ENCODE measurements at places on chromosomes 16 and 17. TPM values are rescaled to one million over a fixed set of nuclear protein-coding genes. Genes with fewer than 3 reads are reported as not detected.
A peak's percentile ranks its signal among the peaks of the same experiment; 100 is the strongest.

- no peaks in the 10 kb centered on the region for H3K27me3 ChIP-seq
- no peaks in the 10 kb centered on the region for H3K36me3 ChIP-seq
- no peaks in the 10 kb centered on the region for H3K4me1 ChIP-seq
- H3K4me3 ChIP-seq, result no peak overlapping the region
- H3K27ac ChIP-seq, result no peak overlapping the region
Observed at GRCh38 chr17:63113167-63113566, 147.1 kb downstream of the TANC2 start.

GRCh38 chr16:28526201-28527099, 12.3 kb downstream of the NUPR1 start:
- no peaks in the 10 kb centered on the region for H3K36me3 ChIP-seq
- DNase-seq, result no peak
- peak overlapping the region; percentile 80 for H3K27ac ChIP-seq

- H3K4me1 ChIP-seq, result peaks cover 18% of the 10 kb centered on the region
- peak; percentile 51 for DNase-seq
- H3K4me3 ChIP-seq, result no peak overlapping the region
- no peak overlapping the region for H3K27ac ChIP-seq
- H3K27me3 ChIP-seq, result no peaks in the 10 kb centered on the region
Observed at GRCh38 chr17:50953831-50954601, 87.9 kb upstream of the TOB1 start.

DNA sequence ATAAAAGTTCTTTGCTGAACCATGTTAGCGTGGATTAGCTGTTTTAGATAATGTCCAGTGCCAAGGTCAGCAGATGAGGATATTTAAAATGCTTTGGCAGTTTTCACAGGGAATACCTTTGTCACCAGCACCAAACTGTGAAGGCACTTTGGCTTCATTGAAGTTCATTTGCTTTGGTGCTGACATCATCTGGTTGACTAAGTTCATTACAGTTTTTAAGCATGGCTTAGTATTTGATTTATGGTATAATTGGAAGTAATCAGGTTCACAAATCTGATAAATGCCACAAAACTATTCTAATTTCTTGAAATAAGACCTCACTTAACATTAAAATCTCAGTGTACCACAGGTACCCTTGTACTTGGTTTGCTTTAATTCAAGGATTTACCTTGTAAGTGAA, 4.3 kb downstream of the GID4 start:
- DNase-seq, result no peak
- H3K4me3 ChIP-seq, result no peak overlapping the region
- no peaks in the 10 kb centered on the region for H3K27me3 ChIP-seq
- no peak overlapping the region for H3K27ac ChIP-seq
- peaks cover 5% of the 10 kb centered on the region for H3K4me1 ChIP-seq
- no peaks in the 10 kb centered on the region for H3K36me3 ChIP-seq

GRCh38 chr16:79047337-79047736, 553.2 kb downstream of the MAF start:
- no peaks in the 10 kb centered on the region for H3K4me1 ChIP-seq
- DNase-seq, result no peak
- no peak overlapping the region for H3K4me3 ChIP-seq
- no peaks in the 10 kb centered on the region for H3K36me3 ChIP-seq

- H3K4me1 ChIP-seq, result no peaks in the 10 kb centered on the region
- H3K27me3 ChIP-seq, result no peaks in the 10 kb centered on the region
- H3K4me3 ChIP-seq, result no peak overlapping the region
- no peak for DNase-seq
- H3K27ac ChIP-seq, result no peak overlapping the region
Observed at GRCh38 chr17:4109449-4109848, 33.4 kb downstream of the ZZEF1 start.

DNA sequence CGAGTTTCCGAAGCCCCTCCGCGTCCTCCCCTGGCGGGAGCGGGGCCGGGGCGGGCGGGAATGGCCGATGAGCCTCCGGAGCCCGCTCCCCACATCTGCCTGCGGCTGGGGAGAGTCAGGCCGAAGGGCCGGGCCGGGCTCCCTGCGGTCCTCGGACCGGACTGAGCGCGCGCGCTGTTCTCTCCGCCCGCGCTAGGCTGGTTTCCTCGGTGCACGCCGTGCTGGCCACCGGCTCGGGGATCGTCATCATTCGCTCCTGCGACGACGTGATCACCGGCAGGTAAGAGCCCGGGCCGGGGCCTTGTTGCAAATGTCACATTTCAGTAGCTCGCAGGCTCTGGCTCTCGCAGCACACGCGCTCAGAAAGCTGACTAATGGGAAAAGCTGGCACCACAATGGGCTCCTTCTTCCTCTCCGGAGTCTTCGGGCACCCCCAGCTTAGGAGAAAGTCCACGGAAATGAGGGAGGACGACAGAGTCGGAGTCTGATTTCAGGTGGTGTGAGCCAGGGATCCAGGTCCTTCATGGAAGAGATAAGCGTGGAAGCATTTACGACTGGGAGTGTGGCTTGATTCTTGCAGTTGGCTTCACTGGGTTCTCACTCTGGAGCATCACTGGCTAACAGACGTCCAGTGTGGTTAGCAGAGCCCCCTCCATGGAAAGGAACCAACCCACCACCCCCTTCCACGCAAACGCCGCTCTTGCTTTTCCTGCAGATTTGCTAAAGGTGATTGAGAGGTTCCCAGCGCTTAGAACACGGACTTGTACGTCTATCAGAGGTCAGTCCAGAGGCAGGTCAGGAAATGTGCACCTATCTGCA, 715 bp downstream of the TLCD3A start:
- H3K27ac ChIP-seq, result peak overlapping the region; percentile 72
- no peaks in the 10 kb centered on the region for H3K4me1 ChIP-seq
- H3K4me3 ChIP-seq, result peak overlapping the region; percentile 68
- H3K27me3 ChIP-seq, result no peaks in the 10 kb centered on the region
- no peaks in the 10 kb centered on the region for H3K36me3 ChIP-seq

Gene APOBR
- 25.2 TPM for total RNA-seq

Gene KRTAP4-3
- not detected for total RNA-seq

Gene C1QTNF8
- total RNA-seq, result not detected
